ENCODE measurements at places on chromosomes 12 and 14.

DNA sequence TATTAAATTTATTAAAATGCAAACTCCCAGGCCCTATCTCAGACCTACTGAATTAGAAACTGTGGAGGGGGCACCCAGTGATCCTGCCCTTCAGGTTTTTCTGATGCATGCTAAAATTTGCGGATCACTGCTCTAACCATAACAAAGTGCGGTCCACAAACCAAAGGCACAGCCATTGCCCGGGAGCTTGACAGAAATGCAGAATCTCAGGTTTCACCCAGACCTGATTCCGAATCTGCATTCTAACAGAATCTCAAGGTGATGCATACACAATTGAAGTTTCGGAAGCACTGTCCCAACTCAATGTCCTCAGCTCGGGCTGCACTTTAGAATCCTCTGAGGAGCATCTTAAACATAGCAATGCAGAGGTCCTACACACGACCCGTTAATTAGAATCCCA, 46.0 kb downstream of the ZFYVE1 start:
- DNase-seq, result no peak

DNA sequence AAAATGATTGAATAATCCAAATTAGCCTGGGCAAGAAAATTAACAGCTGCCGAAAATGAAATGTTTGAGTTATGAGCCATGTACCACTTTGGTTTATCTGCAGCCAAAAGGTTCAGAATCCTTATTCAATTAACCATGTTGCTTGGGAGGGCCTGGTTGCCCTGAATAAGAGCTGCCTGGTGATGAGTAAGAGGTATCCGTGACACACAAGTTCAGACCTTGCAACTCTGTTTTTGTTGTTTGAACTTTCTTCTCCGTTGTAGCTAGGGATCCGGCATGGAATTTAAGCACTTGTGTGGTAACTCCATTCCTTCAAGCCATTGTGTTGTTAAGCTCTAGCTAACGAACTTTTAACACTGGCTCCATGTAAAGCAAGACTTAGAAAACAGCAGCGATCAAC, 35.7 kb downstream of the FOXA1 start:
- no peak for DNase-seq

DNA sequence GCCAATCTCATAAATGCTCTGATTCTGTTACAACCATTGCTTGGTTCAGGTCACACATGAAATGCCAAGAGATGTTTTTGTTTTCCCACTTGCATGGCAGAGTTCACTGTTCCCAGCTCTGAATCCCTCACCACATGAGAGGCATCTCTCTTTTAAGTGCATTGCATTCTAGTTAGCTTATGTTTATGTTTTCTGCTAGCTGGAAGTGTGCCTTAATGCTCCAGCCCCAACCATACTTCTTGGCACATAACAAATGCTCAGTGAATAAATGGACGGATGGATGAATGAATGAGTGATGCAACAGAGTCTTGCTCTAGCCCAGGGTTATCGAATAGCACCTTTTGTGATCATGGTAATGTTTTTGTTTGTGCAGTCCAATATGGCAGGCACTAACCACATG, 197.3 kb downstream of the PPM1H start:
- no peak for DNase-seq

DNA sequence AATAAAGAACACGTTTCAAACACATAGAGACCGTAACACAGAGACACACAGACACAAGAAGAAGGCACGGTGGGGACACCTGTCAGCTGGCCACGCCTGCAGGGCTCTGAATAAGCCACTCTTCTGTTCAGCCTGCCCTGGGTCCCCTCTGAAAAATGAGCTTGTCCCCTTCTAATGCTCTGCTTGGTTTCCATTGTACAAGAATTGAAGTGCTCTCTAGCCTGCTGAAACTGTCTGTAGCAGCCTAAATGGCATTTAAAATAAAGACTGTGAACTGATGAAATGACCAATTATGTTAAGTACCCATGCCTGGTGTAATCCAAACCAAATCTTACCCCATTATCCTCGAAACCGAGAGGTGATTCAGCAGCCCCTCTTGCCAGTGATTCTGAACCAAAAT, 139.8 kb downstream of the FOXN3 start:
- peak; percentile 85 for DNase-seq

- DNase-seq, result no peak
Observed at GRCh38 chr14:62946221-62946620, 99.0 kb downstream of the KCNH5 start.

GRCh38 chr14:51219473-51220448, 20.3 kb upstream of the TMX1 start:
- no peak for DNase-seq

DNA sequence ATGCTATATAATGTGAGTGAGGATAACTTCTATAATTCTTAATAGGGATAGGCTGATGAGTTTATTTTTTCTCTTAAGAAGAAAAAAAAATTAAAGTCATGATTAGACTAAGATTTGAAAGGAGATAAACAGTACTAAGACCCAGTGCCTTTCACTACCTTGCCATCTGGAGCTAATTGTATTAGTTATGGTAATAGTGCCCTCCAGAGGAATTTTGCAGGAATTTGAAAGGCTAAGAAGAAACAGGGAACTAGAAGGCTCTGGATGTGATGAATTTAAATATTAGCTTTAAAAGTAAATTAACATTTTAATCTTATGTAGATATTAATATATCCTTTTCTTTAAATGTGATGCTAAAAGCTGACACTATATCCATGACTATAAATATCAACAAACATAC, 36.6 kb upstream of the PIK3C2G start:
- DNase-seq, result peak; percentile 7

DNA sequence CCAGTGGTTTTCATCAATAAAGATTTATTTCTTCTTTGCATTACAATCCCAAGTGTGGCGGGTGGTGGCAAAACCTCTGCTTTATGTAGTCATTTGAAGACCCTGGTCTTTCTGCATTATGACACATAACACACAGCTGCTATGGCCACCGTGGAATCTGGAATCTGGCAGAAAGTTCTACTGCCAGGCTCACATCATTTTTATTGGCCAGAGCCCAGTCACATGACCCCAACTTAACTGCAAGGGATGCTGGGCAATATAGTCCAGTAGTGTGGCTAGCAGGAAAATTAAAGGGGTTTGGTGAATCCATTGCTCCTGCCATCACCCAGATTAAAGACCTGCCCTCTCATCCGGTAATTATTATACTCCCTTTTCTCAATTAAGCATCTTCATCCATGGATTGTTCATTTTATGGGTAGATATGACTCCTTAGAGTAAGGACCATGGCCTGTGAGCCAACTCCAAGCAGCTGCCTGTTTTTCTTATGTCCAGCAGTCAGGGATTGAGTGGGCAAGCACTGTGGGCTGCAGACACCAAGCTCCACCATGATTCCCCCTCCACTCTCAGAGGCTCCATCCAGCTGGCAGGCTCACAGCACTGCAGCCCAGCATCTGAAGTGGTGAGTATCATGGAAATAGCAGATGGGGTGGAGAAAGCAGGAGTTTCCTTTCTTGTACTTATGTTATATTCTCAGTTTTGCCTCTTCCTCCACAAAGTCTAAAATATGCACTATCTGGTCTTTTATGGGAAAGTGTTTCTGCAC, 1030.7 kb downstream of the AACS start:
- no peak for DNase-seq

DNA sequence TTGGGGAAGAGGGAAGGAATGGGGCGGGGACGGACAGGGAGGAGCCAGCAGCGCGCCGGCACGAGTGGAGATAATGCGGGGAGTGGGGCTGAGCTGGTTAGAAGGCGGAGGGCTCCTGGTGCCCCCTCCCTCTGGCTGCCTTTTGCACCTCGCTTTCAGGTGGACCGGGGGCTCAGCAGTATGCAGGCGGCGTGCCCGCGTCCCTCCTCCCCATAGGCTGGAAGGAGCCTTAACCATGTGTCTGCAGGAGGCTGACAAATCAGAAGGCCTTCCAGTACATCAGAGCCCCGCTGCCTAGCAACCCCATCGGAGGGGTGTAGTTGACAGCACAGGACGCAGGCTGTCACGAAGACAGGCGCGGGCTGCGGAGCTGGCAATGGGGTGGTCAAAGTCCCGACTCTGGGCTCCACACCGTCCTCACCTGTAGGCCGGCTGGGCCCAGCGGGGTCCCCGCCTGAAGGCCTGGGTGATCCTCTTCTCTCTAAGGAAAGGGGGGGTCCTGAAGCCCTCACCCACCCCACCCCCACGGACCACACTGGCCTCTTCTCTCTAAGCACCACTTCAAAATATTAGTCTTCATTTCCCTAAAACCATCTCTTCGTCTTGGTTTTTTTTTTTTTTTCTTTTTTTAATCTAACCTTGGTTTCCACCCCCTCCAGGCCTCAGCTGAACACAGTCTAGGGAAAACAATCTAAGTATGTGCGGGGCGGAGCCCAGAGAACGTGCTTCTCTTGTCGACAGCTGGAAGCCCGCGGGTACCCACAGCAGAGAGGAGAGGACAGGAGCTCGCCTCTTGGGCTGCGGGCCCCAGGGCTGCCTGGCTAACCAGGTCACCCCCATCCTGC, 44.5 kb downstream of the KDM2B start:
- DNase-seq, result peak; percentile 77

- DNase-seq, result peak; percentile 75
Observed at GRCh38 chr14:74954232-74954946, 1.0 kb downstream of the PGF start.

DNA sequence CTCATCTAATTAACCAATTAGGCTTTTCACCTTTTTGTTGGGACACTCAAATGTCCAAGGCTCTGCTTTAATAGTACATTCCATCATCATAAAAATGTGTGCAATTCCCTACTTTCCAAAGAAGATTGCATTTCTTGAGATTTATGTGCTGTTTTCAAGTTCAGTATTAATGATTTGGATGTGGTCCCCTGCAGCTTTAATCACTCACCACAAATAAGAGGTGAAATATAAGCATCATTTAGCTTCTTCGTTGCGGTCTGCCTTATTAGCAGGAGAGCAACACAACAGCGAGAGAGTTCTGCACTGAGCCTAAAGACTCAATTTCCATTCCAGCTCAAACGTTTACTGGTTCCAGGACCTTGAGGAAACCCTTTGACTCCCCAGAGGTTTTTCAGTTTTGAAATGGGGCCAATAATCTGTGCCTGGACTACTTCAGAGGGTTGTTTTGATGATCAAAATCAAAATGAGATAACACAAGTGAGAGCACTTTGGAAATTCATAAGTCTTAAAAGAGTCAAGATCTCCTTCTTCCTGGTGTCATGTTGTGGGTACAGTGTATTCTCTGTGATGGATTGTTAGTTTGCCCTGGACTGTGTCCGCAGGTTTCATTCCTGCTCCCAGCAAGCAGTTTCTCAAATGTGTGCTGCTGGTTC, 53.1 kb downstream of the RERG start:
- no peak for DNase-seq

DNA sequence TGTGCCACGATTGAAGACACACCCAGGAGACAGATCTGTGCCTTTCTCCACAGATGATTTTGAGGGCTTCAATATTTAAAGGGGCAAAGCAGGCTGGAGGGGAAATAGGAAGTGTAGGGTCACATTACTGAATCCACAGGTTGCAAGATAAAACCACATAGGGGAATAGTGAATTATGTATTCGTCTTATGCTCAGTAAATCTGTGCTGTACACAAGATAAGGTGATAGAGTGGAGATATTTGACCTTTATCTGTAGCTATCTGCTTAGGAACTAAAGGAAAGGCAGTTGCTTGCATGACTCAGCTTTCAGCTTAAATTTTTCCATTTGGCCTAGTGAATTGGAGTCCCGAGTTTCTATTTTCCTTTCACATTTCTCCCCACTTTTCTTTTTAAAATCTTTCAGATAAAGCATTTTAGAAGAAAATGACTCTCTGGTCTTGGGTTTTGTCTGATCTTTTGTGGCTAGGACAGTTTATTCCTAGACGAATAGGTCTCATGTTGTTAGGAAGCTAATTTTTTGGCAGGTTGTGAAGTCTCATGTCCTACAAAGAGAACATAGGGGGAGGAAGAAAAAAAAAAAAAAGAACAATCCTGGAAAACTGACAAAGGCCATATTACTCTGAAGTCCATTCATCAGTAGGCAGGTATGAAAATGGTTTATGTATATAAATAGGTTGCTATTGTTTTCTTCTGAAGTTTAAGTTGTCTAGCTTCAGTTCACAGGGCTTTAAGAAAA, 55.4 kb downstream of the FBXO33 start:
- DNase-seq, result no peak

DNA sequence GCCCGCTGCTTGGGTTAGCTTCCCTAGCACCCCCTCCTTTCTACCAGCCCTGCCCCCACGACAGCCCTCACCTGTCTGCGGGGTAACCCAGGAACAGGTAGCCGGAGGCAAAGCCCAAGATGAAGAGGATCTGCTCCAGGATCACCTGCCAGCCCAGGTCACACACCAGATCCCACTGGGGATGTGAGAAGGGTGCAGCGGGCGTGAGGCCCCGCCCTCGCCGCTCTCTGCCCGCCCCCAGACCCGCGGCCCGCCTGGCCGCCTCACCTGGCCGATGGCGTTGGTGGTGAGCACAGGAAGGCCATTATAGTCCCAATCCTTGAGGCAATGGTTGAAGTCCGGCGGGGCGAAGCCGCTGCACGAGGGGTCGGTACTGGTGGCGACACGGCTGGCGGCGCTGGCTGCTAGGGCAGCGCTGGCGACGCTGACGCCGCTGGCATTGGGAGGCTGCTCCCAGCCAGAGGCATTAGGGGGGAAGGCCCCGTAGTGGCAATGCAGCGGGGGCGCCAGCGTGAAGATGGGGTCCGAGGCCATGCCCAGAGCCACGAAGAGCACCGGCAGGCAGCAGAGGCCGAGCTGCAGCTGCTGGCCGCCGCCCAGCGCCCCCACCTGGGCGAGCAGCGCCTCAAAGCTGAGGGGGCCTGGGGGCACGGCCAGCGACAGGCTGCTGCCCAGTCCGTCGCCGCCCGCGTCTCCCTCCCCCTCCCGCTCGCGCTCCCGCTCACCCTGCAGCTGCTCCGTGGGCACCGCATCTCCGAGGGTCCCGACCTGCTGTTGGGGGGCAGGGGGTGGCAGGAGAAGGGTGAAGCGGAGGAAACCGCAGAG, 794 bp downstream of the SLC22A17 start:
- peak; percentile 54 for DNase-seq

GRCh38 chr12:96890331-96890730, 16.7 kb upstream of the NEDD1 start:
- no peak for DNase-seq

DNA sequence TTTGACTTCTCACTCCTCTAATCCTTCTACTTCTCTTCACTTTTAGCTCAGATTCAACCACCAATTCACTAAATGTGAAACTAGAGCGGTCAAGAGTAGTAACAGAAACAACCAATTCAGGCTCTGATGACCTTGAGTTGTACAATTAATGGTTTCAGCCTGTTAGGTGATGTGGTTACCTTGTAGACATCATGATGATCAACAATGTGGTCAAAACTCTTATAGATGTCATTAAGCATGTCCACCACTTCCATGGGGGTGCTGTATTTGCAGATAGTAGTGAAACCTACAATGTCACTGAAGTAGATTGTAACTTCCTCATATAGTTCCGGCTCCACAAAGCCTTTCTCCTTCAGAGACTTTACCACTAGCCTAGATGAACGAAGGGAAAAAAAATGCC, 54.1 kb upstream of the PLBD1 start:
- DNase-seq, result no peak

- no peak for DNase-seq
Observed at GRCh38 chr12:83462419-83462818, 775.7 kb downstream of the TMTC2 start.

DNA sequence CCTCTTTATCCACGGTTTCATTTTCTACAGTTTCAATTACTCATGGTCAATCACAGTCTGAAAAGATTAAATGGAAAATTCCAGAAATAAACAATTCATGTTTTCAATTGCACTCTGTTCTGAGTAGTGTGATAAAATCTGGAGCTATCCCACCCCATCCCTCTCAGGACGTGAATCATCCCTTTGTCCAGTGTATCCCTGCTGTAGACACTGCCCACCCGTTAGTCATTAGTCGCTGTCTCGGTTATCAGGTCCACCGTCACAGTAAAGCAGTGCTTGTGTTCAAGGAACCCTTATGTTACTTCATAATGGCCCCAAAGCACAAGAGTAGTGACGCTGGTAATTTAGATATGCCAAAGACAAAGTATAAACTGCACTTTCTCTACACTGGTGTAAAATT, 141.0 kb upstream of the LMNTD1 start:
- no peak for DNase-seq

Measured in NCI-H1092 (cell line).